ENCODE measurements at places on chromosomes 7 and 10.

- DNase-seq: no peak
These were observed 58.8 kb upstream of the ADGRA1 start for GRCh38 chr10:133028956-133029355.

DNA sequence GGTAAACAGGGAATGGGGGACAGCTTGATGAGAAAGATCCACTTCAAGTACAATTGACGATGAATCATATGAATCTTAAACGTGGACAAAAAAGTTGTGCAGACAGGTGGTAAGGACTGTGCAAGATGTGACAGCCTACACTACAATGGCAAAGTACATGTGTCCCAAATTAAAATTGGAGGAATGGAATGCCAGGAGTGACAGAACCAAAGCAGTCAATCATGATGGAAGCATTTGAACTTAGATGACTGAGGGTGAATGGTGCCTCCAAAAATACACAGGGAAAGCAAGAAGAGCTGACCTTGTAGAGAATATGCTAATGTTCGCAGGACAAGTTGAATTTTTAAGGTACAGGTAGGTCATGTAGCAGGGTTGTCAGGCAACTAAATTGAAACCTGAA lies 150.3 kb upstream of the WNT16 start:
- DNase-seq: no peak

DNA sequence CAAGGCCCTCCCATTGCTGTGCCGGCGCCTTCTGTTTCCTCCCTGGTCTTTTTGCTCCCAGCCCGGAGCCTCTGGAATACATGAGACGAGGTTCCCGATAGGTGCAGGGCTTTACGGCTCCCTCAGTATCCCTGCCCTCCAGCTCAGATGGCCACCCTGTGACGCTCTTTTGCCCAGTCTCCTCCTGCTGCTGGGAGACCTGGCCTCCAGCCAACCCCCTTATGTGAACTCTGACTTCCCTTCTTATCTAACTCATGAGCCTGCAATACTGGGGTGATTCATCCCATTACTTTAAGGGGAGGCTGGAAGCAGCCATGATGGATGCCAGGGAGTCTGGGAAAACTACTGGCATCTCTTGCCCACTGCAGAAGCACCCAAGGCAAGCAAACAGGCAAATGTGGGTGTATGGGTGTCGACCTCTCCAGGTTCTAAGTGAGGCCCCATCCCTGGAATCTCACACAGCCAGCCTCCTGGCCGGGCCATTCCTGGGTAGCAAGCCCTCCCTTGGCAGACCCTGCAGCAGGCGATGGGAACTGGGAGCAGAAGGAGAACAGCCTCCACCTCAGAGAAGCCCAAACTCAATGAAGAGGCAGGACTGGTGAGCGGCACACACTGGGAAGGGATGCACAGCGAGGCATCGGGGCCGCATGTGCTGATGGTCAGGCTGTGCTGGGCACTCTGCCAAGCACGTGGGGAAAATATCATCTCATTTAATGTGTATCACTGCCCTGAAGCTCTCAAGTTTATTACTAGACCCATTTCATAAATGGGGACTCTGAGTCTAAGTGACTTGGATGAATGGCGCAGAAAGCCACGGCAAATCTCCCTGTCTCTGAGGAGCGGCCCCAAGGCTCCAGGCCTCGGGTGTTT lies 97.5 kb downstream of the FAM53B start:
- no peak for DNase-seq

GRCh38 chr7:51033727-51034520 lies 251.2 kb upstream of the GRB10 start:
- DNase-seq: no peak

- DNase-seq: no peak
These were observed 16.6 kb upstream of the CAMK1D start for GRCh38 chr10:12332572-12333379.

DNA sequence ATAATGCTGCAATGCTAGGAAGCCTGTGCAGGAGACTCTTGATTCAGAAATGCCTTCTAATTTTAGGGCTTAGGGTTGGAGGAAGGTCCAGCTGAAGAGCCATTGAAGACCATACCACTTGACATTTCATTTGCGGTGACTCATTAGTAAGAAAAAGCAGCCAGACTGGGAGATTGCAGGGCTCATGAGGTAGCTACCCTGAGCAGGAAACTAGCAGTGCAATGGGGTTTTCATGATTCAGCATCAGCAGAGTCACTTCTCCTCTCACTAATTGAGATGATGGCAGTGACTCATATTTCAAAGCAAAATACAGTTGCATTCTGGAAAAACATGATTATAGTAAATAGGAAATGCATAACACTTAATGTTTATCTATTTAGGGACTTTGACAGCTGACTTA lies 434.1 kb downstream of the DNAJB9 start:
- no peak for DNase-seq

GRCh38 chr10:85936161-85936560 lies 430.4 kb downstream of the GRID1 start:
- DNase-seq: no peak

DNA sequence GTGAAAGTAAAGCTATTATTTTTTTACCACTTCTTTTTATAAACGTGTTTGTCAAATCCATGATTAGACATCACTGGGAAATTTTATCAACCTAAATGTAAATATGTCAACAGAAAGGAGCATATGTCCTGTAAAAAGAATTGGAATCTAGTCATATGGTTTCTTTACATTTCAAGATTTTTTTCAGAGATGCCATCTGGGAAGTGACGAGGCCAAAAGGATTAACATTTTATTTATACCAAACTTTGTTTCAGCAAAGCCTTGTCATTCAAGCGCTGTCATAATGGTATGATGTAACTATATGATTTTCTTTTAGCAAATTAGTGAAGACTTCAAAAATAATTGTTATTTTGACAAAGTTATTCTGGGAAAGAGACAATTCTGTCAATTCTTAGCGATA lies 117.3 kb downstream of the SEMA3A start:
- DNase-seq: no peak

- no peak for DNase-seq
These were observed 67.8 kb upstream of the TNRC18 start for GRCh38 chr7:5491251-5492019.

GRCh38 chr10:18533896-18534295 lies 117.5 kb downstream of the NSUN6 start:
- no peak for DNase-seq

DNA sequence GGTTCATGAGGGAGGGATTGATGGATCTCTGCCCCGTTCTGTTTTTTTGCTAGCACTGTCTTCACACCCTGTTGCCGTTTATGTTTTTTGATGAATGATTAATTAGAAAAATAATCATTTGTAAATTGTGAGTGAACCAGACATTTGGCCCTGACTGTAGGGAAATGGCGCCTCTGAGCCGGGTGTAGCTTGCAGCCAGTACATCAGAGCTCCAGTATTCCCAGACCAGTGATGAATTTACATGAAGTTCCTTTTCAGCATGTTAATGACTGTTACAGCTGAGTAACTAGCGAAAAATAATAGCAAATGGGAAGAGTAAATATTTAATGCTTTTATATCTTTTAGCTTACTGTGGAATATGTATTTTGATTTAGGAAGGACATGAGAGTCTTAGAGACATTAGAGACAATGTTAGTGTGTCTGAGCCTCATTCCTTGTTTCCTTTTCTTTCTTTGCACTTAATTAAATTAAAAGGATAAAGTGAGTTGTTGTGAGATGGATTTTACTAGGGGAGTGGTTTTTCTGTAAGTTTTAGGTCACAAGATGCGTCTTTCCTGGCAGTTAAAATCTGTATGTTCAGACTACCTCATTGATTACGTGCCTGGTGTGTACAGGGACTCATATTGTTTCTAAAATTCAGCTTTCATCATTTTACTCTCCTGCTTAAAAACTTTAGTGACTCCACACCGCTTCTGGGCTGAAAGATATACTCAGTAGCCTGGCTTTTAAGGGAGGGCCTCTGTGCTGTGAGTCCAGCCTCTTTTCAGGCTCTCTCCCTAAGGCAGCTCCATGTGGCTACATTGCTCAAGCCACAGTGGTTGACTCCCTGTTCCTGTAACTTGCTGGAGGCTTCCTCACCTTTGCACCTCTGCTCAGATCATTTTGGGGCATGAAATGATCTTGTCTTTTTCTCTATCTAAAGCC lies 86.4 kb downstream of the AUTS2 start:
- no peak for DNase-seq

DNA sequence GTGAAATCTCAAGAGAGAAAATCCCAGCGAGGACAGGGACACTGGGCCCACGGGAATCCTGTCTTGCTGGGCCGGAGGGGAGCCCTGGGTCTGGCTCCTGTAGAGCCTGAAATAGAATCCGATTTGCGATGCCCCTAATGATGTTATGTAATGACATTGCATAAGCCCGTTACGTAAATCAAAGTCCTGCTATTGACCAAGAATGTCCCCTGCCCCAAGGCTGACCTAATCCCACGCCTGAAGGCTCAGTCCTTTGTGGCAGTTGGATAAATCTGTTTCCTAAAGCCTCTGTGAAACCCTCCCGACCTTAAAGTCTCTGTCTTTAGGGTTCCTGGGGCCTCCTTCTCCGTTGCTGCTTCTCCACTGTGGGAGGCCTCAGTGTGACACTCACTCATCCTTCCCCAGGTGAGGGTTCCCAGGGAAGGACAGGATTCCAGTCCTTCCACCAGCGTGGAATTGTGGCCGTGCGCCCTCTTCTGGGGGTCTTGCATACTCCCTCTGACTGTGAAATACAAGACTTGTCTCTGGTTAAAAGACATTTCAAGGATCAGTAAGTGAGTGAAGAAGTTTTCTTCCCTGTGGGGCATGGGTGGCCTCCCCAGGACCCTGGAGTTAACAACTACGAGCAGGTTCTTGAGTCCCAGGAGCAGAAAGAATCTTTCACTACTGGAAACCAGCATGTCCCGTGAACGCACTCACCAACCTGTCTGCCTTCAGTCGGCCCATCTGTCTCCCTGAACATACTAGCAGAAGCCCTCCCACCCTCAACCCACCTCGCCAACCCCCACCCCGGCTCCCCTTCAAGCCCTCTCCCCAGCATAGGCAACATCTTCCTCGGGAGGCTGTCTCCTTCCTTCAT lies 19.8 kb downstream of the ZNF467 start:
- no peak for DNase-seq

- no peak for DNase-seq
These were observed 167.9 kb downstream of the TCERG1L start for GRCh38 chr10:131143425-131144165.

DNA sequence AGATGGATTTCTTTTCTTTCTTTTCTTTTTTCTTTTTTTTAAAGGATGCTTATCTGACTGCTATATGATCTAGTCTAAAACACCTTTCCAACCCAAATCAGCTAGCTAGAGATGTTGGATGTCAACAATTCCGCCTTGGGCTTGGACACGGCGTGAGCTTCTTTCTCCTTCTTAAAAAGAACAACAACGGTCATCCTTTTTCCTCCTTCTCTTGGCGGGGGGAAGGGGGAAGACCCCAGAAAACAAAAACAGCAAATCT lies 1.0 kb downstream of the BEND7 start:
- no peak for DNase-seq

DNA sequence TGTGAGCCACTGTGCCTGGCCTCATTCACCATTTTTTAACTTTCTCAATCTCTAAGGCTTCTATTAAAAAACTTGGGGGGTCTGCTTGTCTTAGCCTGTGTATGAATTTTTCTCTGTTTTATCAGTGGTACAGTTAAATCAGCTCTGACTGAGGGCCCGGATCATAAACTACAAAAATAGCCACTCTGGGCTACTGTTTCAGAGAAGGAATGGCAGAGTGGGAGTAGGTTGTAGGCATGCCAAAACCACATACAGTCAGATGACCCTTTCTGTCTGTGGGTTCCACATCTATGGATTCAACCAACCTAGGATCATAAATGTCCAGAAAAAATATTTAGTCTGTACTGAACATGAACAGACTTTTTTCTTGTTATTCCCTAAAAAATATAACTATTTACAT lies 21.3 kb downstream of the TBC1D12 start:
- DNase-seq: no peak

DNA sequence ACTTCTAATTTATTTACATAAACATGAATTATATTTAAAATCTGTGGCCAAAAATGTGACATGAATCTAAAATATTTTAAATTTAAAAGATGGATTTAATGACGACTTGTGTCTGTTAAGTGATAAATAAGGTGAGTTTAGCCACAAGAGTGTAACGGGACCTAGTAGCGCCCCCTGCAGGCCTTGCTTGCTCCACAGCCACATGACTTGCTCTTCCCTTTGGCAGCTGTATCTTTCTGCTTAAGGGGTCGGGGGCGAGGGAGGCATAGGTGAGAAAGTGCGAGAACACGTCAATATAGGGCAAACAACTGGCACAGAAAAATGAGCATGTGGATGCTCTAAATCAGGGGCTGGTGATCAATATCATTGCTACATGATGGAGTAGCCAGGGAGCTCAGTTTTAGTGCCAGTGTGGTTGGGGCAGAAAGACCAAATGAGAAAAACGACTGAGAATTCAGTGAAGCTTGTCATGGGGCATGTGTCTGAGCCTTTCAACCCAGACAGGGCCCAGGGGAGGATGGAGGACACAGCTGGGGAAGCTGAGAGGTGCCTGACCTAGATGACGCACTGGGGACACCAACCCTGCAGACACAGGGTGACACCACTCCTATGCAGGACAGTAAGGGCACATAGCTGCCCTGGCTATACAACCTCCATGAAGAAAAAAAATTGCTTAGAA lies 49.8 kb downstream of the PAXIP1 start:
- no peak for DNase-seq

GRCh38 chr10:18542832-18543231 lies 108.6 kb downstream of the NSUN6 start:
- DNase-seq: no peak

DNA sequence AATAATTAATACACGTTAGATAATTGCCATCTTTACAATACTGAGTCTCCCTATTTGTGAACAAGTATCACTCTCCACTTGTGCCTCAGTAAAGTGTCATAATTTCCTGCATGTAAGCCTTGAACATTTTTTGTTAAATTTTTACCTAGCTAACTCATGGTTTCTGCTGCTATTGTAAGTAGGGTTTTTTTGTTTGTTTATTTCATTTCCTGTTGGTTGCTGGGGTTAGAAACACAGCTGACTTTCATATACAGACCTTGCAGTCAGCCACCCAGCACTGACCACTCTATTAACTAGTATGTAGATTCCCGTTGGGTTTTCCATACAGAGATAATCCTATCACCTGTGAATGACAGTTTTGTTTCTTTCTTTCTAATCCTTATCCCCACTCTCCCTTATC lies 133.3 kb downstream of the MPP7 start:
- DNase-seq: no peak

GRCh38 chr7:3591219-3591618 lies 290.2 kb downstream of the SDK1 start:
- no peak for DNase-seq

- no peak for DNase-seq
These were observed 33.5 kb upstream of the RNF148 start for GRCh38 chr7:122736183-122736582.
